ENCODE measurements at places on chromosomes 13 and 19. TPM values are rescaled to one million over a fixed set of nuclear protein-coding genes. Genes with fewer than 3 reads are reported as not detected.

PODNL1 gene
- polyA plus RNA-seq: 0.75 TPM

CACNG7 gene
- polyA plus RNA-seq: 0.10 TPM

CEACAM20 gene
- not detected for polyA plus RNA-seq

ANGPTL4 gene
- 1.5 TPM for polyA plus RNA-seq

SMIM44 gene
- polyA plus RNA-seq: not detected

CRLF1 gene
- polyA plus RNA-seq: 14.8 TPM

PNMA8C gene
- polyA plus RNA-seq: 0.73 TPM

FSD1 gene
- 2.4 TPM for polyA plus RNA-seq

ZNF880 gene
- 12.5 TPM for polyA plus RNA-seq

CCNA1 gene
- 0.54 TPM for polyA plus RNA-seq

NXNL1 gene
- not detected for polyA plus RNA-seq

OXGR1 gene
- 0.18 TPM for polyA plus RNA-seq

ERICH4 gene
- polyA plus RNA-seq: 0.19 TPM

DKKL1 gene
- polyA plus RNA-seq: 2.4 TPM

YIF1B gene
- polyA plus RNA-seq: 27.4 TPM

OR7C2 gene
- polyA plus RNA-seq: not detected

CHMP2A gene
- polyA plus RNA-seq: 76.0 TPM

NDUFA3 gene
- 120 TPM for polyA plus RNA-seq

MYO16 gene
- polyA plus RNA-seq: 14.5 TPM

TGFBR3L gene
- 0.24 TPM for polyA plus RNA-seq

FUT6 gene
- polyA plus RNA-seq: not detected

ALKBH6 gene
- 8.5 TPM for polyA plus RNA-seq
